ENCODE measurements at places on chromosomes 4 and X.

DNA sequence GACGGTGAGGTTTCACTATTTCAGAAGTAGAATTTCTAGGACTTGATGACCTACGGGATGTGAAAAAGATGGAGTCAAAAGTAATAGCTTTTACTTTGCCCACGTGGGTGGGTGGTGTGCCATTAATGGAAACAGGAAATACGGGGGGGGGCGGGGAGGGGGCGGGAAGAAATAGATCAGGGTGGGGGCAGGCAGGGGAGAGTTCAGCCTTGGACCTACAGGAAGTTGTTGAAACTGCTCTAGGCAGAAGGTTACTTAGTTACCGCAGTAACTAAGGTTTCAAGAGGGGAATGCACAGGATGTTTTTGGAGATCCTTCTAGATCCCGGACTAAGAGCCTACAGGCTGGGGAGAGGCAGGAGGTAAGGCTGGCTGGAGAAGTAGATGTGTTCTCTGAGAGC lies 3.6 kb upstream of the FHL1 start:
- peak; percentile 18 for DNase-seq

- DNase-seq, result peak; percentile 15
Measured at GRCh38 chr4:142719854-142720541, 126.1 kb downstream of the INPP4B start.

GRCh38 chr4:26061248-26061986 lies 147.4 kb downstream of the SMIM20 start:
- DNase-seq, result peak; percentile 63

DNA sequence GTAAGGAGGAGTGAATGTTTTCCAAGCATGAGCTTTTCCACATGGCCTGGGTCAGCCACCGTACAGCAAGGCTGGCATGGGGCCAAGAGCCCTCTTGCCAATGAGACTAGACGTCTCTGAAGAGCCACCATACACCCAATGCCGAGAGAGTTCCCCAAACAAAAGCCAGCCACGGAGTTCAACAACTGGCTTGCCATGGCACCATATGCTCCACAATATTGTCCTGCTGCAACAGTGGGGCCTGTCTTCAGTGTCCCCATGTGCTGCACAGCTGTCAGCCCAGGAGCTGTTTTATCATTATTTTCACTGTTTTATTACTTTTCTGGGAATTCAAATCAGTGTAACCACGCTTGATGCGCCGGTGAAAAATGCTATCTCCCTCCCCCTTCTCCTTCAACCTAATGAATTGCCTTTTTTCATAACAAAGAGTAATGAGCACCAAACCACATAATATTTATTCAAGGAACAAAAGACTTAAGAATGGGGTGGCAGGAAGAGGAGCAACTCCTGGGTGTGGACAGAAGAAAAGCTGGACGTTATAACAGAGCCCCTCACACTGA lies 18.4 kb downstream of the MAML3 start:
- DNase-seq, result no peak

GRCh38 chr4:76898949-76899645 lies 1.2 kb upstream of the SOWAHB start:
- DNase-seq, result no peak

- no peak for DNase-seq
Measured at GRCh38 chr4:120842031-120842430, 80.5 kb downstream of the PRDM5 start.

- DNase-seq, result no peak
Measured at GRCh38 chrX:68992821-68993397, 164.1 kb downstream of the EFNB1 start.

DNA sequence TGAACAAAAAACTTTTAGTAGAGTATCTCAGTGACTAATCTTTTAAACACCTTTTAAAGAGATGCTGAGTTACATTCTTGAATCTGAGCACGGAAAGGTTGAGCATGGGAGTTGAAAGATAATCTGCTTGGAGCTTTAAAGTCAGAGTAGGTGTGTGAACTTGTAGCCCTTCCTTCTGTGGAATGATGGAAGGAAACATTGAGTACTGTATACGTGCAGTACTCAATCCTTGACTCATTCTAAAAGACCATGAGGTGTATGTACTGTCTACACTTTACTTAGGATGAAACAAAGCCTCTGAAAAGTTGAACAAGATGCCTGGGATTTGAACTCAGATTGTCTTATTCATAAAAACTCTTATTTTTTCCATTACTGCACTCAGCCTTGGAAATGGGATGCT lies 3.4 kb downstream of the ENOPH1 start:
- DNase-seq, result no peak

- DNase-seq, result peak; percentile 23
Measured at GRCh38 chrX:49919617-49920016, 2.8 kb upstream of the CLCN5 start.

DNA sequence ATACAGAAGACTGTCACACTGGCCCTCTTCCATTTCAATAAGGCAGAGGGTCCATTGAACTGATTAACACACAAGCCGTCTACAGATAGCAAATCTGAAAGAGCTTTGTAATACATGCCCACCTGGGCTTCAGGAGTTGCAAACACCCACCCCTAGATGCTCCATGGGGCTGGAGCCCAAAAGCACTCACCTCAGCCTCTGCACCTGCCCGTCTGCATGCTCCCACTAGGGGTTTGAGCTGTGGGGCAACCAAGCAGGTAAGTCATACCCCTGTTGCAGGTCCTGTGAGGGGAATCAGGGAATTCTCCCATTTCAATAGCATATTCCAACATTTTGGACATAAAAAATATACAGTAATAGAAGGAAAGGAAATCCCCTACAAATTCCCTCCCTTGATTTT lies 243.0 kb upstream of the KCNIP4 start:
- DNase-seq, result no peak

DNA sequence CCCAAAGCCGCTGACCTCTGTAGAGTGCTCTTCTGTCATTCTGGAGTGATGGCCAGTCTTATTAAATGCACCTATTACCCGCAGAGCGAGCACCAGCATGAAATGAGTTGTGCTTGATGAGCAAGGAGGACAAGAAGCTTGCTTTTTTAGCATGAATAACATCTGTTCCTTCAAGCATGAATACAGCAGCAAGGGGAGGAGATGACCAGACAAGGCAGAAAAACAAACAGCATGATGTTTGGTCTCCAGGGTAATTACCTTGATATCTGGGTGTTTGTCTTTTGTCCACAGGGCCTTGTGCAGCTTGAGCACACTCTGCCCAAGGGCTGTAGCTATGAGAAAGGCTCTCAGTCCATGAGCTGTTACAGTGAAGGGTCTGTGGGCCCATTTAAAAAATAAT lies 324.8 kb upstream of the DDX53 start:
- no peak for DNase-seq

GRCh38 chrX:121853762-121854613 lies 806.6 kb downstream of the GLUD2 start:
- no peak for DNase-seq

DNA sequence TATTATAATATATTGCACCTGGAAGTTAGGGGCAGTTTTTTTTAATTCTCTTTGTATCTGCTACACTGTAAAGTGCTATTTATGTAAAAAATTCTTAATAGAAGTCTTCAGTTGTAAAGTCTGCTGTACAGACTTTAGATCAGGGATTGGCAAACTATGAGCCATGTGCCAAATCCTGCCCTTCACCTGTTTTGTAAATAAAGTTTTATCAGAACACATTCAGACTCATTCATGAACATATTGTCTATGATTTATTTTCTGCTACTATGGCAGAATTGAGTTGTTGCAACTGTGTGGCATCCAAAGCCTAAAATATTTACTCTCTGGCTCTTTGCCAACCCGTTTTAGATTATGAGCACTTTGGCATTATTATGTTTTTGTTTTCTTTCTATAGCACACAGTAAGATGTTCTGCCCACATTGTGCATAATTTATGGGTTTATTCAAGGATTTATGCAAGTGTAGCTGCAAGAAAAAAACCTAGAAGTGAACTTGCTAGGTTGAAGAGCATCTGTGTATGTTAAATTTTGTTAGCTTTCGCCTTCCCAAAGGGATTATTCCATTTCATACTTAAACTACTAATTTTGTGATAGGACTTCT lies 56.9 kb downstream of the CLCN3 start:
- no peak for DNase-seq

GRCh38 chr4:123083646-123084045 lies 161.2 kb upstream of the NUDT6 start:
- no peak for DNase-seq

DNA sequence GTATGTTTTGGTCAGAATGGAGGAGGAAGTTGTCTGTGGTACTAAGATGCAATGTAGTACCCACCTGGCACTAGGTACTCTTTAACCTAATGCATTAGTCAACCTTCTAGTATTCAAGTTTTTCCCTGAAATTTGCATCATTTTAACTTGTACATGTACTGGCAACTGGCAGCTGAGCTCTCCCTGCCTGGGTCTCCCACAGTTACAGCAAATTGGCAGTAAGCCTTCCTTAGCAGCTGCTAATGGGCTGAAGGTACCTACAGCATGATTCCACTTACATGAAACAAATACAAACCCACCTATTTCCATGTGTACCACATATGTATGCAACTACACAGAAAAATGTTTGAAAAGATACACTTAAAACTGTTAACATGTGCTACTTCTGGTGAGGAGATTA lies 8.1 kb upstream of the KLHL2 start:
- no peak for DNase-seq

DNA sequence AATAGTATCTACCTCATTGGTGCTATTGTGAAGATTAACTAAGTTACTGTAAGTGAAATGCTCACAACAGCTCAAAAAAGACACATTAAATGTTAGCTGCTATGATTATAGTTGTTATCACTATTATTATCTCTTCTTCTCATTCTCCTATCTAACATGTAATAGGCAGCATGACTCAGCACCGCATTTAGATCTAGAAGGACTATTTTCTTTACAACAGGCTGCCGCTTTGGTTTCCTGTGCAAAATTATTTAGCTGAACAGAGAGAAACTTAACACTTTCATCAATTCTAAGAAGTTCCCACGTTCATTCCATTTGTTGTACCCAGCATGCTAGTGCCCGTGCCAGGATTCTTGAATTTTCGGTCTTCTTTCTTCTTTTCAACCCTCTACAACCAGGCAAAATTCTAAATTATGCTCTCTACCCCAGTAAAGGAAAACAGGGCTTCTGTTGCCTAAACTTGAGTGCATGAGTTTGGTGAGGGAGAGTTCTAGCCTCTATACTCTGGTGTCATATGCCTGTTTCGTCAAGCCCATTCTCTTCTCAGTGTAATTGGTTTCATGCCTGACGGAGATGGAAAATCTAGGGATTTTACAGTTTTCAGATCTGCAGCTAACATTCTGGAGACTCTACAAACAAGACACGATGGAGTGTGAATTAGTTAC lies 378.9 kb downstream of the PPP1R2C start:
- no peak for DNase-seq

GRCh38 chr4:162117051-162117450 lies 46.7 kb downstream of the FSTL5 start:
- DNase-seq, result no peak

DNA sequence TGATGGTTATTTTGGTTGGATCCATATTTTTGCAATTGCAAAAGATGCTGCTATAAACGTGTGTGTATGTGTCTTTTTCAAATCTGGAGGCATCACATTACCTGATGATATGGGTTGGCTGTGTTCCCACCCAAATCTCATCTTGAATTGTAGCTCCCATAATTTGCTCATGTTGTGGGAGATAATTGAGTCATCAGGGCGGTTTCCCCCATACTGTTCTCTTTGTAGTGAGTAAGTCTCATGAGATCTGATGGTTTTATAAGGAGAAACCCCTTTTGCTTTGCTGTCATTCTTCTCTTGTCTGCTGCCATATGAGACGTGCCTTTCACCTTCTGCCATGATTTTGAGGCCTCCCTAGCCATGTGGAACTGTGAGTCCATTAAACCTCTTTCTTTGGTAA lies 33.4 kb downstream of the APOOL start:
- no peak for DNase-seq

GRCh38 chr4:37892641-37893040 lies 1.8 kb downstream of the TBC1D1 start:
- peak; percentile 69 for DNase-seq

GRCh38 chr4:134024251-134024650 lies 177.3 kb downstream of the PABPC4L start:
- no peak for DNase-seq

GRCh38 chrX:10922159-10922558 lies 189.0 kb upstream of the HCCS start:
- no peak for DNase-seq

- no peak for DNase-seq
Measured at GRCh38 chr4:38611676-38612075, 52.3 kb upstream of the KLF3 start.

DNA sequence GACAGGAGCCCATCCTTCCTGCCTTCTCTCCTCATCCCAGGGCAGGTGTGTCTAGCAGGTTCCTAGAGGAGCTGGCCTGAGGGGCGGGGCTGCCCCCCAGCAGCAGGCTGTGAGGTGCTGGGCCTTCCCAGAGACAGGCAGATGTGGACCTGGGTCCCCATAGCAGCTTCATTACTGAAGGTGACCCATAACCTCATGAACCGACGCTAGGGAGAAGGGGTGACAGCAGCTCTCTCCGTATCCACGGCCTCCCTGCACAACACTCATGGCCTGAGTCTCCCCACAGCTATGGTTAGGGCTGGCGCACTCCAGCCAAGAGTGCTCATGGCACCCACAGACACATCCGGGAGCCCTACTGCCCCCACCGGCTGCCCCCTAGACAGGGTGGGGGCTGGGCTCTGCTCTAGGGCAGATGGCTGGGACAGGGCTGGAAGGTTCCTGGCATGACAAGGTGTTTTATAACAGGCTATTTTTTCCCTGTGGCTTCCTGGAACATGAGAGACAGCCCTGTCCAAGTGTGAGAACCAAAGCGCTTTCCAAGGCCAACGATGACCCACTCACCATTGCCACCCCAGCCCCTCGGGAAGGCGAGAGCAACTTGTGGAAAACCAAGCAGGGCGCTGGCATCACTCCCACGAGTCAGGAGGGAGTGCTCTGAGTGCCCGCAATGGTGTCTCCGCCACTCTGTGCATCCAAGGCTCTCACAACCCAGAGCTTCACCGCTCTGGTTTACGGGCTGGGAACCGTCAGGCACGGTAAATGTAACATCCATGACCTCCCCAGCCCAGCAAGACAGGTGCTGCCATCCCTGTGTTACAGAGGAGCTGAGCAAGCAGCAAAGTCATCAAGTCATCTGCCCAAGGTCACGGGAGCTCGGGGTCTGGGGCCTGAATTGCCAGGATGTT lies 59.8 kb downstream of the ACOX3 start:
- no peak for DNase-seq

GRCh38 chr4:61556277-61556676 lies 356.2 kb downstream of the ADGRL3 start:
- DNase-seq, result no peak

DNA sequence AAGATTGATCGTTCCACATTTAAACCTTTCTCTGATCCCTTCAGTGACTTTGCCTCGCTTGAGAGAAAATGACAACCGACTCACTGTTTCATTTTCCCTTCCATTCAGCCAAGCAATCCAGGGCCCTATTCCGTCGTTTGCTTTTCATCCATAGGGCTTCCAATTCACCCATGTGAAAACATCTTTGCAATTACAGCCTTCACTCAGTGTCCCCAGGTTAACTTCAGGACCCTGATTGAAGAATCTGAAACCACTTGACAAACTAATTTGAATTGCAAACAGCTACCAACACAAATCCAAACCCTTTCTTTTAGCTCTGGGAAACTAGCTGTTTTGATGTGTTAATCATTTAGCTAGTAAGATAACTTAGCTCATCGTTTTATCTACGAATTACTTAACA lies 120.2 kb upstream of the FAM9C start:
- DNase-seq, result no peak

Data from GM10248 (cell line).